ENCODE measurements at places on chromosomes 5 and 9.

GRCh38 chr5:79774171-79774854 lies 84.7 kb downstream of the CMYA5 start:
- DNase-seq, result peak; percentile 77

DNA sequence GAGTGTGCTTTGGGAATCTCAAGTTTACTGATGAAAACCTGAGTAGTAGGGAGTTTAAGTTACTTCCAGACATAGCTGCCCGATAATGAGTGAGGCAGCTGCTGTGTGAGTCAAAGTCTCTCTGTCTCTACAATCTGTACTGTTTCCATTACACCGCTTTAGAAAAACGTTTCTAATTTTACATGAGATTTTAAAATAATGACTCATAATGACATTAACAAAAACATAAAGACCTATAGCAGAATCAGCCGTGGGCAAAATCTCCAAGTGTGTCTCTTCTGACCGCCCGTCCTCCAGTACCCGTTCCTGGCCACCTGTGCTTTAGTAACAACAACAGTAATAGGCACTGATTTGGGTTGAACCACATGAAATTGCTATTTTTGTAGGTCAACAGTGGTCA lies 69.6 kb upstream of the PRRC1 start:
- peak; percentile 53 for DNase-seq

GRCh38 chr5:107739661-107740060 lies 68.9 kb upstream of the EFNA5 start:
- no peak for DNase-seq

DNA sequence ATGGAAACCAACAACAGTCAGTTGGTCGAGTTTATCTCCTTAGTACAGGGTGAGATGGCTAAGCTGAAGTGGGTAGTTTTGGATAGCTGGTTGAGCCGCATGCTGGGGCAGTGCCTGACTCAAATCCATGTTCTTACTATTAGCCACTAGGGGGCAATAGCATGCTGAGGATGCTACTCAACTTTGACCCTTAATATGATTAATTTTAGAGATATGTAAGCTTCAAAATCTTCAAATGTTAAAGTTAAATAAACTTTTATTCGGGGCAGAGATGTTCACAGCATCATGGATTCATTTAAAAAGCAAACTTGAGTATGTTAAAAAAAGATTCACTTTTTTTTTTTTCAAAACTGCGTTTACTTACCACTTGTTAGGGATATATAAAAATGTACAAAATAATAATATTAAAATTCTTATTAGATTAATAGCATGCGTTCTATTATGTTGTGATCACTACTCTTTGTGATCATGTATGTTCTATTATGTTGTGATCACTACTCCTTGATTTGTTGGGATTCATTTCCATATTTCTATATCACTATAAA lies 57.0 kb downstream of the C9orf153 start:
- DNase-seq, result peak; percentile 62

DNA sequence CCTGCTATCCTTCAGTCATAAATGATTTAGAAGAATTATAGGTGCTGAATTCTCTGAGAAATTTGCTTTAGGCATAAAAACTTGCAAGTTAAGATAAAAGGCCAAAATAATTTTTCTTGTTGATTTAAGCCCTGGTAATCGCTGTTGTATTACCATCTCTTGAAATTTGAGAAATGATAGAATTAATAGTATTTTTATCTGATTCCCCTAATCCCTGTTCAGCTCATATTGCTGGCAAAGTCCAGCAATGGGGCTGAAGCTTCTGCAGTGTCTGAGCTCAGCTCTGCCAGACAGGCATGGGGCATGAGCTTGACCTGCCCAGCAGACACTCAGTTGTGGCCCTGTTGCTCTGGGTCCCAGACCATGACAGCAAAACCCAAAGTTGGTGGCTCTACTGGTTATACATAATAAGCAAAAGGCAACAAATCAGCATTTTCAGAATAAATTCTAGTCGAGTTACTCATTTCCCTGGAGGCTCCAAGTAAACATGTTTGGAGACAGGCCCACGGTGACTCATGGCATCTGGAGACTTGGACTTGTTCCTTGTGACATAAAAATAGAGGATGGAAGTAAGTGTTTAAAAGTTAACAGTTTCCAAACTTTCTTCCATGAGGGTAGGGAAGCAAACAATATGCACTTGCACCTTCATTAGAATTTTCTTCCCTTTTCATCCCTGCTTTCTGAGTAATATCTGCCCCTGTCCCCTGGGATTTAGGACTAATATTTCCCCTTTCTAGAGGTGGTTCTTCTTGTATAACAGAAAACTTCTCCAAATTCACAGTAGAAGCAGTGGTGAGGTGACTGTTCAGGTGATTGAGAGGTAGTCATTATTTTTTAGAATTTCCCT lies 60.2 kb upstream of the SLC2A8 start:
- peak; percentile 98 for DNase-seq

GRCh38 chr5:62741761-62742160 lies 163.1 kb downstream of the LRRC70 start:
- DNase-seq, result no peak

- DNase-seq, result no peak
These were observed 60.4 kb downstream of the PSAT1 start for GRCh38 chr9:78357165-78357873.

GRCh38 chr9:70466976-70467561 lies 52.6 kb upstream of the KLF9 start:
- peak; percentile 99 for DNase-seq

DNA sequence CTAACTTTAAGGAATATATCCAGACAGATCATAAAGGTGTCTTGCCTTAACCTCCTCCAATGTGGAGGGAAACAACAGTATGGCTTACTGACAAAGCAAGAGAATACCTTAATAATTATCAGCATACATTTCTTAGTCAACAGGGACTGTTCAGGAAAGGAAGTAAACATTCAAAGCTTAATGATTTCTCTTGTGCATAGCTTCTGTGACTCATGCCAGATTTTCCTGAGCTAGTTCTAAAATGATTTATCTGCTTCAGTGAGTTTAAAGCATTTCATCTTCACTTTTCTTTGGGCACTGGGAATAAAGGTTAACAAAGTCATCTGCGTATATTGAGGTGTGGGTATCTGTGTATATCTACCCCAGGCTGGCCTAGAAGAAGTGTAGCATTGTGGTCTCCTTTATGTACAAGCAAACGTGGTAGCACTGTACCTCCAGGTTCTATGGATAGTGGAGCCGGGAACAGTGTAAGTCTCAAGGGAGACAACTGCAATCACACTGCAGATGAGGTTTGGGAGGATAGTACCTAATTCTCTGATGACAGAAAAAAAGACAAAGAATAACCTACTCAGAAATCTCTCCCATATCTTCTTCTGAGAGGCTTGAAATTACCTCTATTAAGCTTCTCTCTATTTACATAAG lies 284.1 kb downstream of the HCN1 start:
- peak; percentile 19 for DNase-seq

DNA sequence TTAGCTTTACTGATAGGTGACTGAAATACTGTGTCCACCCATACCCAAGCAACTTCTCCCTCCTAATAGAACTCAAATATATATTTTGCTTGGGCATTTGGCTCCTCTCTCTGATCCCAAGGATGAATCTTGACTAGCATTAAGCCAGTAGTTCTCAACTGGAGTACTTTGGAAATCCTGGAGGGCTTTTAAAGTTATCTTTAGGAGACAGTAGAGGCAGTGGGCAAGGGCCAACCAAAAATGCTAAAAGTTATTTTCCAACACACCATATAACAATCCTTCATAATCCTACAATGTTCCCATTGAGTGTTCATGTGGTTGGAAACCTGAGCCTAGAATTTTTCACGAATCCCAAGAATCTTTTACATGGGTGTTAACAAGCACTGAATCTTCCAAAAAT lies 11.1 kb upstream of the ETF1 start:
- no peak for DNase-seq

- peak; percentile 78 for DNase-seq
These were observed 451.8 kb downstream of the RAB3C start for GRCh38 chr5:59034498-59035186.

DNA sequence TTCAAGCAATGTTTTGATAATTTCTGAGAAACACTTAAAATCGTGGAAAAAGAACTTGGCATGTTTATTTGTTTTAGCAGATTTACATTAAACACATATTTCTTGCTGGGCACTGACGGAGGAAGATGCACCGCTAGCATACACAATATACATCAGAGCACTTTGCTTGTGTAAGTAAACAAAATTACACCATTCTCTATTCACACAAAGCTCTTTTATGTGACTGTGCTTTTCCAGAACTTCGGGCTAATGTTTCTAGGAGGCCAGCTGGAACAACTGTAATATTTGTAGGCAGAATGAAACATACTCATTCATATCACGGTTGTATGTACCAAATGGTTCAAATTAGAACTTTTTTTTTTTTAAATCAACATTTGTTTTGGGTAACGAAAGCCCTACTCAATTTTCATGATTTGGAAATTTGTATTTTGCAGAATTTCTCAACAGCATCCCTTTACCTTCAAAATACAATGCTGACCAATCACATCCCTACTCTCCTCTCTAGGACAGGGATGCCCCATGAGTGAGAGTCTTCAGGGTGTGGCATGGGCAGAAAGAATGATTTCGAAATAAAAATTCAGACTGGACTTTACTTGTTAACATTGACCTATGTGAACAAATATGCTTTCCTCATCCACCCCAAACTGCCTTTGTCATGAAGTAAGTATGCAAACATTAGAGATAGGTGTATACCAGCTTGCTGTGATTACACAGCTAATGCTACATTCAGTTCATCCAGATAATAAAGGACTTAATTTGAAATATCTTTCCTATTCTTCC lies 425.1 kb downstream of the BNC2 start:
- DNase-seq, result peak; percentile 50

- no peak for DNase-seq
These were observed 6.8 kb downstream of the HSD17B4 start for GRCh38 chr5:119458911-119459632.

Data from fibroblast of mammary gland (primary cell).